Astrocyte (in vitro differentiated cells and primary cell): ENCODE measurements at places on chromosomes 5 and 9.
A peak's percentile ranks its signal among the peaks of the same experiment; 100 is the strongest.

- DNase-seq: no peak
Measured at GRCh38 chr5:128341056-128341455, 197.0 kb downstream of the FBN2 start.

DNA sequence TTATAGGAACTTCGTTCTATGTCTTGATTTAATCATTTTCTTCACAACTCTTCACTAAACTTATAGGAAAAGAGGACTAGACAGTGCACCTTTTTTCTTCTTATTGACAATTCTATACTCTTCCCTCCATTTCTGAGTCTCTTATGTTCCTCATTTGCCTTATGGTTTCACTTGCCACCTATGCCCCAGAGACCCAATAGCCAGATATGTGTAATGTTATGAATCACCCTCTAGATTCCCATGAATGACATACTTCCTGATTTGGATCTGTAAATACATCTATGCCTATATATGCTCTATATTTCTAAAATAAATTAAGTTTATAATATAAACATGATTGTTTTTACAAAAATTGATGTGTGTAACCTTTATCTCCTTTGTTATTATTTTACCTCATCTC, 514.1 kb upstream of the MEF2C start:
- DNase-seq: no peak

DNA sequence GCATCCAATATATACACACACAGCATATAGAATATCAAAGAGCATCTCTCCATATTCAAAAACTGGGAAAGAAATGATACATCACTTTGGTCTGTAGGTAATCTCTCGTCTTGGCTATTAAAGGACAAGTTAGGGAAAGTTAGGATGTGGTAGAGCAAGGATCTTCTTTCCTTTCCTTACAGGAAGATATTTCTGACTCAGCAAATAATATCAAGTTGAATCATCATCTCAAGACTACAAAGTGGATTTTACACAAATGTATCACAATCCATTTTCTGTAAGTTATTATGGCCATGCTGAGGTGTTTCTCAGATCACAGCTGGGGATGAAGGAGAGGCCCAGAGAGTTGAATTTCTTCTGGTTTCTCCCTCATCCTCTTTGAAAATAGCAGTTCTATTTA, 651.7 kb upstream of the CCNG1 start:
- no peak for DNase-seq

DNA sequence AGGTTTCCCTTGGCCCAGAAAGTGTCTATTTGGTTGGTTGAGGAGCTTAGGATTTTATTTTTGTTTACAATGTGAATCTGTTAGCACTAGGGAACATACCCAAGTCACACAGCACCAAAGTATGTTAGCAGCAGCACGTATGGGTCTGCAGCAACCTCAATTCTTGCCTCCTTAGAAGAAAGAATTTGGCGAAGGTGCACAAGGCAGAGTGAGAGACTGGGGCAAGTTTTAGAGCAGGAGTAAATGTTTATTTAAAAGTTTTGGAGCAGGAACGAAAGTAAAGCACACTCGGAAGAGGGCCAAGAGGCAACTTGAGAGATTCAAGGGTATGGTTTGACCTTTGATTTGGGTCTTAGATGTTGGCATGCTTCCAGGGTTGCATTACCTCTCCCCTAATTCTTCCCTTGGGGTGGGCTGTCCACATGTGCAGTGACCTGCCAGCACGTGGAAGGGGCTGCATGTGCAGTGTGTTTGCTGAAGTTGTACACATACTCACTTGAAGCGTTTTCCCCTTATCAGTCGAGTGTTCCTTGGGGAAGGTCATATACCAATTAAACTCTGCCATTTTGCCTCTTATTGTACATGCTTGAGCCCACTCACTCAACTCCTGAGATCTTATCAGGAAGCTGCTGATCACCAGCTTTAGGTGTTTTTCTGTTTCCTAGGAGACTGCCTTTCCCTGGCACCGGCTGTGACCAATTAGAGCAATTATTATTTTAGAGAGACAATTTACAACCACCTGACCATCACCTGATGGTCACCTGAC, 64.9 kb upstream of the SHC3 start:
- no peak for DNase-seq

GRCh38 chr9:71638627-71639026, 129.7 kb downstream of the CEMIP2 start:
- DNase-seq: no peak

GRCh38 chr5:76813982-76814562, 4.8 kb upstream of the F2RL1 start:
- DNase-seq: peak; percentile 99

- no peak for DNase-seq
Measured at GRCh38 chr9:137052998-137053943, 590 bp downstream of the ENTPD2 start.

DNA sequence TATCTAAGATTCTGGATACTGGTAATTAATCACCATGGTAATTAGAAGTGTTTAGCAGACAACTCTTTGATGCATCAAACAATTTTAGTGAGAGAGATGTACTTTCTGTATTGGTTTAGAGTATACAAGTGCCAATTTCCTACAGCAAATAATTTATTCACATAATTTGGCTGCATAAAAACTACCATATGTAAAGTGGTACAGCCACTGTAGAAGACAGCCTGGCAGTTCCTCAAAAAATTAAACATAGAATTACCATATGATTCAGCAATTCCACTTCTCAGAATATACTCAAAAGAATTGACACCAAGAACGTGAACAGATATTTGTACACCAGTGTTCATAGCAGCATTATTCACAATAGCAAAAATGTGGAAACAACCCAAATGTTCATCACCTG, 36.2 kb downstream of the PHAX start:
- DNase-seq: no peak

GRCh38 chr5:137022043-137022442, 477.1 kb downstream of the SPOCK1 start:
- peak; percentile 25 for DNase-seq
